ENCODE measurements at places on chromosomes 3 and 15.
A peak's percentile ranks its signal among the peaks of the same experiment; 100 is the strongest.

GRCh38 chr3:105688821-105689220, 180.0 kb downstream of the CBLB start:
- DNase-seq: no peak

DNA sequence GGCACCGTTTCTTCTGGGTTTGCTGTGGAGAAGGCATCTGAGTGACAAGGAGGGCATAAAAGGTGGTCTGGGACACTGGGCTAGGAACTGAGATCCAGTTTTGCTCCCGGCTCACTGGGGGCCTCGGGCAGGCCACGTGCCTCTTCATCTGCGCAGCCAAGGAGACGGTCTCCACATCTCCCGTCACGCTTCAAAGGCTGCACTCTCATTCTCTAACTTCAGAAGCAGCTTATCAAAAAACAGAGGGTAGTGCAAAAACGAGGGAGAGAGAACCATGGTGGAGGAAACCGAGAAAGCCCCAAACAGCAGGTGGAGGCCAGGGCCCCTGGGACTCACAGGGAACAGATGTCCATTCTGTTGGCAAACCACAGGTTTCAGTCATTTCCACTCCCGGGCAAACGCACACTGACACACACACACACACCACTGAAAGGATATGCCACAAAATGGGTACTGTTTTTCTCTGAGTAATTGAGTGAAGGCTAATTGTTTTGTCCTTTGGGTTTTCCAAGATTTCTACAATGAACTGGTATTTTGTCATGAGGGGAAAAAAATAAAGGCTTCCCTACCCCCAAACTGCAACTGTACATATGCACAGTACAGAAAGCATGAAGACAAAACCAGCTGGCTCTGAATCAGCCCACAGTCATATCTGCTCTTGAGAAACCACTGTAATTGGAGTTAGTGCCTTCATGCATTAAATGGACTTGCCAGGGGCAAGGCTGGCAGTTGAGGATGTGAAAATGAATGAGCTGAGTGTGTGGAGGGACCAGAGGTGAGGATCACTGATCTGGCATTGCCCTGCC, 71.9 kb downstream of the MGLL start:
- DNase-seq: no peak

DNA sequence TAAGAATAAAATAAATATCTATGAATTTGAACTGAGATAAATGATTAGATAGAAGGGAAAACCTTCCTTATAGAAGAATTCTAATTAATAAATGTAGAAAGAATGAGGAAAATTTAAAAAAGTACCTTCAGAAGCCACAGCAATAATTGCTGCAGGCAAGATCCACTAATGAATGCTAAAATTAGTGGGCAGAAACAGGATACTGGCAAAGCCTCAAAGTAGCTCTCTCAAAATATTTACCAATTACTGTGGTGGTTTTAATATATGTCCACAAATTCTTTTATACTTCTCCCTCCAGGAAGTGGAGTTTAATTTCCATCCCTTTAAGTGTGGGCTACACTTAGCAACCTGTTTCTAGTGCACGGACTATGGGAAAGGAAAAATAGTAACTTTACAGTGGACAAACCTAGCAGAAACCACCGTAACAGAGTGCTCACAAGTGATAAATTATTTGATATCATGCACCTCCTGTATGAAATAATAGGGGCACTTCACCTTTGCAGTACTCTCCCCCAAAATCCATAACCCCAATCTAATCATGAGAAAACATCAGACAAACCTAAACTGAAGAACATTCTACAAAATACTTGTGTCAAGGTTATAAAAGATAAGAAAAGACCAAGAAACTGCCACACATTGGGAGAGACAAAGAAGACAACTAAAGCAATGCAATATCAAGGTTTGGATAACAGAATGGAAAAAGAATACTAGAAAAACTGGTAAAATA, 6.8 kb downstream of the PEAK1 start:
- no peak for DNase-seq

DNA sequence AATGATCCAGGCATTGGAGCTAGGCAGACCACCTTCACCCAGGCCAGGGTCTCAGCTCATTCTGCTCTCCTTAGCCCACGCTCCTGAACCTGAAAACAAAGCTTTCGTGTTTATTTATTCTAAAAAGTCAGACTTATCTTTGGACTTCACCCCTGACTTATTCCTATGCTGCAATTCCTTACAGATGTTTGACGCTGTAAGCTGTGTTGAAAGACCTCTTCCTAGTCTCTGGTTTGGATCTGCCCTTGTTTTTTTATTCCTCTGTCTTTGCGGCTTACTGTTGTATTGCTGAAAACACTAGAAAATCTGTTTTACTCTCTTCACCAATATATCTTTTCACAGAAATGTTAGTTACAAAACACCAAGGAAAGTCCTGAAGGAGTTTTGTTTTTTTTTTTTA, 40.5 kb upstream of the LDHAL6B start:
- no peak for DNase-seq

DNA sequence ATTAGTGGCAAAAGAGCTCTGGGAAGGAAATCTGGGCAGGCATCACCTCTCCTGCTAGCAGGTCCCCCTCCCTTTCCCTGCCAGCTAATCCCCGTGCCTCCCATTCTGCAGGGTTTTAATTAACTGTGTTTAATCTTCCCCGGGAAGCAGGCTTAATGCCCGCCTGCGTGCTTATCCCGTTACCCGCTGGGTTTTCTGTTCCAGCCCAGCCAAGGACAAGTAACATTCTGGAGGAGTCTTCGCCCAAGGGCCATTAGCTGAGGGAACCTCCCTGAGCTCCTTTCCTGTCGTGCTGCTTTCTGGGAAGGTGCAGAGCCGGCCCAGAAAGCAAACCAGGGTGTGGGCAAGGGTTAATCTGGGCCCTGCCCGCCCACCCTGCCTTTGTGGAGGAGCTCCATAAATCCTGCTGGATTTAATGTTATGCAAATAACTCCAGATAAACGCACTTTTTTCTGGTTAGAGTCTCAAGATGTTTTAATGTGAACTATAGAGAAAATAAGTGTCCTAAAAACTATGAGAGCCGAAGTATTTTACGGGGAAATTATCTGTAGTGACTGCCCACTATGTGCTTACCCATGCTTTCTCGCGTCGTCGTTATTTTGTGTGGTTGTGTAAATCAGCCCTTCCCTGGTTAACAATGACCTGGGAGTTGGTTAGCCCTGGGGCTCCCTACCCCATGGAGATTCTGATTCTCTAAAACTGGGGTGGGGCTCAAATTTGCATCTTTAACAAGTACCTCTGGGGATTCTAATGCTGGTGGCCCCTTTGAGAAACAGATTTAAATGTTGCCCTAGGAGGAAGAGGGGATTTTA, 25.9 kb downstream of the TRIM71 start:
- no peak for DNase-seq

- no peak for DNase-seq
Measured at GRCh38 chr15:85312929-85313331, 67.5 kb upstream of the AKAP13 start.

DNA sequence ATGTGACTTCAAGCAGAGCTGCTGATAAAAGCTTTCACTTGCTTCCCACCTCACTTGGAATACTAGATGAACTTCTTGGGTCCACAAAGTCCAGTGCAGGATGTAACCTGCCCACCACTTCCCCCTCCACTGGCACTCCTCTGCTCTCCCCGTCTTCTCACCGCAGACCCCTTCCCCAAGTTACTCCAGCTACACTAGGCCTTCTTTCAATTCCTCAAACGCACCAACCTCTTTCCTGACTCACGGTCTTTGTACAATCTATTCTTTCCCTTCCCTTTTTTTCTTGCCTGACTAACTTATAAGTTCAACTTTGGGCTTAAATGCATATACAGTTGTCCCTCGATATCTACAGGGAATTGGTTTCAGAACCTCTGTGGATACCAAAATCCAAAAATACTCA, 5.2 kb upstream of the ATP13A3 start:
- no peak for DNase-seq

DNA sequence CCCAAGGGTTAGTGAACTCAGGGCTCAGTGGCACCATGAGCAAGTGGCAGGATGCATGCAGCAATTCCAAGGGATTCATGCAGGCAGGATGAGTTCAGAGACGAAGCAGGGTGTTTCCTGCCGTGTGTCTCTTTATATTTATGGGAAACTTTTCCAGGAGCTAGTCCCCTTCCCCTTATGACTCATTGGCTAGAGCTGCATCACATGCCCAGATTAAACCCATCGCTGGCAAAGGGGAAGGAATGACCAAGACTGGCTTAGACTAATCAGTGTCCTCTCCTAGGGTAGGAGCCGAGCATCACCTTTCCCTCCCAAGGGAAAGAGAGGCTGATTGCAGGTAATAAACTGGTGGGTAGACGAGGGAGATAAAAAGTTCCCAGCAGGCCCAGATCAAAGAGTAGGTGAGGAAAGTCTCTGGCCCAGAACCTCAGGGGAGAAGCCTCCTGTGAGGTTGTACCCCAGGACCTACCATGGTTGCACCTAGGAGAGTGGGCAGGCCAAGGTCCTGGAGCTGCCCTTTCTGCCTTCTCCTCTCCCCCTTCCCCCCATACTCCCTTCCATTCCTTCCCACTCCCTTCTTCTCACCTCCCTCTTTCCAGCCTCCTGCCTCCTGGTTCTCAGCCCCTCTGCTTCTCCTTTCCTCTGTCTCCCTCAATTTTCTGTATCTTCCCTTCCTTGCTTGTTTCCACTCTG, 67.8 kb upstream of the ITGA11 start:
- no peak for DNase-seq

GRCh38 chr3:112634786-112635541, 6.0 kb downstream of the CCDC80 start:
- no peak for DNase-seq

- DNase-seq: no peak
Measured at GRCh38 chr3:46936733-46937250, 39.8 kb downstream of the CCDC12 start.

GRCh38 chr3:4407941-4408340, 59.1 kb downstream of the SUMF1 start:
- no peak for DNase-seq

DNA sequence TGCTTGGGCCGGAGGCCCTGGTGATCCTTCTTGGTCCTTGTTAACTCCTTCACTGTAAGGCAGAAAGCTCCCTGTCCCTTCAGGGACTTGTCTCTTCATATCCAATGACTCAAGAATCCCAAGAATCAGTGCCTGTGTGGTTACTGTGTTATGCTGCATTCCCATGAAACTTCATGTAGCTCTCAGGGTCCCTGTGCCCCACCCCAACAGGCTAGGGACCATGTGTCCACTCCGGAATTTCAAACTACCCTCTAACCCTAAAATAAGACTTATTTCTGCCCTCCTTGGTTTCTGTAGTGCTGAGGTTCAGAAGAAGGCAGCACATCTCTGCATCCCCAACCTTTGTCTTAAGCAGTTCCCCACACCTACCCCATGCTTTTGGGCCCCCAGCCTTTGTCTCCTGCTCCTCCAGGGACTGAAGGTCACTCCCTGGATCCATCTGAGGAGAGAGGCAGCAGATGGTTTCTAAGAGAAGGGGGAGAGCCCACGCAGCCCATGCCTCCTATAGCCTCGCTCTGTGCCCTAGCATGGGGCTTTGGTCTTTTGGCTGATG, 531 bp upstream of the MAP1A start:
- DNase-seq: peak; percentile 63

GRCh38 chr3:150371741-150372254, 36.3 kb upstream of the TSC22D2 start:
- peak; percentile 99 for DNase-seq

GRCh38 chr3:99172736-99173657, 271.5 kb upstream of the DCBLD2 start:
- DNase-seq: peak; percentile 69

DNA sequence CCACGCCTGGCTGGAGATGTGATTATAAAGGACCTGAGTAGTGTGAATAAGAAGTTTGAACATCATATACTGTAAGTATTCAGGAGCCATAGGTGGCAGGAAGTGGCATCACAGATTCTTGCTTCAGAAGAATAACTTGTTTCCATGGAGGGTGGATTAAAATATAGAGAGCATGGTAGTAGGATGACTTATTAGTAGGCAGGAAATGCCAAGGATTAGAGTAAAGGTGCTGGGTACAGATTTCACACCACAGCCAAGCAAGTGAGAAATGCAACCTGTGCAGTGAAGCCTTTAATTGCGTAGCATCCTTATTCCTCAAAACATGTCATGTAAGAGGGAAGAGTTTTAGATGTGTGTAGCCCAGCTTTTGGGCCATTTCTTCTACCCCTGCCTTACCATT, 30.8 kb downstream of the IFT122 start:
- no peak for DNase-seq

DNA sequence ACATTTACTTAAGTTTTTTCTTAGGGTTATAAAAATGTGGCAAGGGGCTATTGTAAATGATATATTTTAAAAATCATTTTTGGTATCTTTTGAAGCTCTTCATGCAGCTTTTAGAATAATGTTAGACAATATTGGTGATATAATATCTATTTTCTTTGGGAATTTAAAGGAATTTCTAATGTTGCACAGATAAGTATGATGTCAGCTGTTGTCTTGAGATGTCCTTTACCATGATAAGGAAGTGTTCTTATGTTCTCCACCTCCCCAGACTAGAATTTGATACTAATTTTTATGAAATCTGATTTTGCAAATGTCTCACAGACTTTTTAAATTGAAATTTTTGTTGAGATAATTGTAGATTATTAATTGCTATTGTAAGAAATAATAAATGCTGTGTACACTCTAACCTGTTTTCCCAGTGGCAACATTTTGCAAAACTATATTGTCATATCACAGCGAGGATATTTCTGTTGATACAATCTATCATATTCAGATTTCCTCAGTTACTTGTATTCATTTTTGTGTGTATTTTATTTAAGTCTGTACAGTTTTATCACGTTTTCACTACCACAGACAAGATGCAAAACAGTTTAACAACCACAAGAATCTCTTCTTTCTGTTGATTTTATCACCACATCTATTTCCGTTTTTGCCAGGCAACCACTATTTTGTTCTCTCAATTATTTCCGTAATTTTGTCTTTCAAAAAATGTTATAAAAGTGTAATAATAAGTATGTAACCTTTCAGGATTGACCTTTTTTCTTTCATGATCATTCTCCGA, 55.4 kb downstream of the SPRED1 start:
- no peak for DNase-seq

- DNase-seq: no peak
Measured at GRCh38 chr15:53128652-53129051, 338.5 kb upstream of the ONECUT1 start.

GRCh38 chr3:124116906-124117305, 125.0 kb upstream of the ROPN1 start:
- DNase-seq: no peak

DNA sequence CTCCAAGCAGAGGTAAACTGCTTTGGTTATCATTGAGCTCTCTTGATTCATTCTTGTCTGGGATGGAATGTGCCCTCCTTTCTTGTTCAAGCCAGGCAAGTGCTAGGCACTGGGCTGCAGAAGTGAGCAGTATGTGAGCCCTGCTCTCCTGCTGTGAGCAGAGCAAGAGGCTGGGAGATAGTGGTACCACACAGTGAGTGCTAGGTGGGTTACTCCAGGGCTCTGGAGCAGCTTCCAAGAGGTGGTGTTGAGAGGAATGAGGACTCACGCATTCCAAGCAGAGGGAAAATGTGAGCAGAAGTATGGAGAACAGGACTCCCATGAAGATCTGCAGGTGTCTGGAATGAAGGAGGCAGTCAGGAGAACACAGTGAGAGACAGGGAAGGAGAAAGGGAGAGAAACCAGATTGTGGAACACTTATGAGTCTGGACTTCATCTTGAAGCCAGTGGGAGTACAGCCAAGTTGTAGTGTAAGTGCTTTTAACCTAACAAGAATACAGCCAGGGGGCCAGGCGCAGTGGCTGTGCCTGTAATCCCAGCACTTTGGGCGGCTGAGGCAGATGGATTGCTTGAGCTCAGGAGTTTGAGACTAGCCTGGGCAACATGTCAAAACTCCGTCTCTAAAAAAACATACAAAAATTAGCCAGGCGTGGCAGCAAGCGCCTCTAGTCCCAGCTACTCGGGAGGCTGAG, 199.9 kb upstream of the CTDSPL start:
- peak; percentile 66 for DNase-seq
